Frontal cortex (tissue), 4 donors: ENCODE measurements at places on chromosomes 1 and 21.

DNA sequence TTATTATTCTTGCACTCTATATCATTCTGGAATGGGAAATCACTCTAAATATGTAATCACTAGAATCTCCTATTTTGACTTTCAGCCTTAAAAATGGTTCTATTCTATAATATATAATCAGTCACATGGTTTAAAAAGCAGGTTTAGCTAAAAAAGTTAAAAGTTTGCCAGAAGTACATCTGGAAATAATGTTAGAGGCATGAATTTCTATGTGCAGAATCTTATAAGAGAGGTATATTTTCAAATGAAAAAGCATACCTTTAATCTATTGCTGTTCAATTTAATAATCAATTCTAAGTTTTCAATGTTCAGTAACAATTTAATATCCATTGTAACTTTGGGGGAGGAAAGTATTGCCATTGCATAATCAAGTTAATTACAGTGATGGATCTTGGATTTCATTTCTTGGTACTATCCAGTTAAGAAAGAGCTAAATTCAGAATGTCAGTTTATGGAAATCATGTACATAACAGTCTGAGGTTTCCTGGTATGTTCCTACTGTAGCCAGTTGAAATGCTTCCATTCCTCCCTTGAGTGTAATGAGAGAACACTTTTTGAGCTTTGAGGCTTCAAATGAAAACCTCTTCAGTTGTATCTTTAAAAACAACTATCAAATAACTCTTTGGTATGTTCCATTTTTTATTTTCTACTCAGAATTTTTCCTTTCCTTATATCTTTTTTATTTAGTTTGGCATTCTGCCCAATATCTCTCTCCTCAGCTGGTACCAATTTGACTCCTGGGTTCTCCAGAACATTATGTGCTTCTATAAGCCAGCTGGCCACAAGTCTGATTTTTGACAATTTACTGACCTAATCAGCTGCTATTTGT, 175.7 kb upstream of the COL11A1 start:
- DNase-seq: no peak

DNA sequence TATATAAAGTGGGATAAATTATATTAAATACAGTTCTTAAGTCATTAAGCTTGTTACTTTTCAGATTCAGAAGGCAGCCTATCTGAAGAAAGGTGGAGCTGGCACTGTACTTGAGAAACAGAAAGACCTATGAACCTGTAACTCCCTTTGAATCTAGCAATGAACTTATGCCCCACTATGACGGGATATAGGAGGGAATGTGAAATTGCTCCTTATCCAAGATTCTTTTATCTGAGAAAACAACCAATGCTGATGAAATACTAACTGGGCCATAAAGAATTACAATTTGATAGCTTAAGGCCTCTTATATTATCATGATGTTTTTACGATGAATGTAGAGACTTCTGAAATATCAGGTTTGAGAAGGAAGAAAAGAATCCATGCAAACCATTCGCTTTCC, 50.1 kb downstream of the ATP1B1 start:
- no peak for DNase-seq

- no peak for DNase-seq
Measured at GRCh38 chr1:204634260-204634910, 51.2 kb downstream of the LRRN2 start.

DNA sequence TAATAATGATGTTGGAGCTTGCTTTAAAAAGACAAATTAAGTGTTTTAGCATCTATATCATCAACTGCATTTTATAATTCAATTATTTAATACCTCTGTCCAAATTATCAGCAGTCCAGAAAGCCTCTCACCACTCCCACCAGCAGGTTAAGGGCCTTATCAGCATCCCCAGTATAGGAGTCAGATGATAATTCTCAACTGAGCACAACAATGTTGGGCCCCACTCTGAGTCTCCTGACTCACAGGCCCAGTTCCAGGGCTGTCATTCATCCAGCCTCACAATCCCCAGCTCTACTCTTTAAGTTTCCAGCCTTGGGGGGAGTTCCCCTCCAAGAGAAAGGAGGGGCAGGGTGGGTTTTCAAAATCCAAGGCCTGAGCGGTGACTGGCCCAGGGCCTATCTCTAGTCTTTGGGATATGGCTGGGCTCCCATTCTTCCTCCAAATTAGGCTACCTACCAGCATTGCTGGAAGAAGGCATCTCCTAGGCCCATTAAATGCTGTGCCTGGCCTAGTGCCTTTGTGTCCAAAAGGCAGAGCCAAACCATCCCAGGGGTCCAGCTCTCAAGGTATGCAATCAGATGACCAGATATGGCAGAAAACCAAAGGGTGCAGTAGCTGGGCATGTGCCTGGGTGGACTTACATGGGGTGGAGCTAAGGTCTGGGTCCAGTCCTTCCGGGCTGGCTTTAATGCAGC, 134.1 kb downstream of the GLUL start:
- no peak for DNase-seq

DNA sequence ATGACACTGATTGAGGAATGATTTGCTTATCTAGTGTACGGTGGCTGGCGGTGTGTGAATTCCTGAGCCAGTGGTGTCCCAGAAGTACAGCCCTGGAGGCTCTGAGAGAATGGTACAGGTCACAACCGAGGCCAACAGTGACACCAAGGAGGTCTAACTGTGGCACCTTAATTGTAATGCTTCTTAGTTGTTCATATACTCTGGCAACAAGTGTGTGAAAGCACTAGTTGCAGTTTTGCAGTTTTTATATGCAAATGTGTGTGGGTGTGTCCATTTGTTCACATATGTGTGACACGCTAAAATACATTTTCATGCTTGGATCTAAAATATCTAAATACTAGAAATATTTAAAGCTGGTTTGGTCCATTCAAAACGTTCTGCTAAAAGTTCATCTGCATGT, 185.3 kb upstream of the FMN2 start:
- DNase-seq: no peak
